MV-4-11 (cell line): ENCODE measurements at places on chromosomes 6 and 20.
A peak's percentile ranks its signal among the peaks of the same experiment; 100 is the strongest.

DNA sequence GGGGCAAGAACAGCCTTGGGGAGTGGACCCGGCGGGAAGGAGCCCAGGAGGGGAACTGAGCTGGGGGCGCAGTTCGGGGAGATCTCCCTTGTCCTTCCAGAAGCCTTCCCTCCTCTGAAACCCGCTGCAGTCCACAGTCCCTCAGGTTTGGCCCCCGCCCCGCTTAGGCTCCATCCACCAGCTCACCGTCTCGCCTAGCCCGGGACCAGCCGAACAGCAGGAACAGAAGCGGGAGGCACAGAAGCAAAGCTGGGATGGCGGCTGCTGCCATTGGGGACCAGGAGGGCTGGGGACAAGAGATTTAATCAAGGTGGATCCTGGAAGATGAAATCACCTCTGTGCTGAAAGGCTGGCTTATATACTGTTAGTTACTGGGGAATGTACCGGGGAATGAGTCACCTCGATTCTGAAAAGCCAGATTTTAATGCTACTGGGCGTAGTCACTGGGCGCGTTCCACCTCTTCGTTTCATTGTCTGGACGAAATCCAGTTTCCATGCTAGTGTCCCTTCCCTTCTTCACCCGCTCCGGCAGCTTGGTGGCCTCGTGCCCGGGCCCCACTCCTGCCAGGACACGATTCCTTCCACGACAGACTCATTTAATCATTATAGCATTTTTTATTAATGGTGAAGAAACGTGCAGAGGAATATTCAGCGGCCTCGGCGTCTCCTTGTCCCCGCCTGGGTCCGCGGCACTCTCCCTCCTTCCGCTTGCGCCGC, at the start of gene RAET1L:
RAET1L (minus strand) TSS at position 332 of the 717 bp plus-strand sequence; CDS start at position 271, 61 bp downstream.
- no peak for DNase-seq

- DNase-seq = no peak
These were observed 518.5 kb downstream of the CD83 start for GRCh38 chr6:14635934-14636591.

DNA sequence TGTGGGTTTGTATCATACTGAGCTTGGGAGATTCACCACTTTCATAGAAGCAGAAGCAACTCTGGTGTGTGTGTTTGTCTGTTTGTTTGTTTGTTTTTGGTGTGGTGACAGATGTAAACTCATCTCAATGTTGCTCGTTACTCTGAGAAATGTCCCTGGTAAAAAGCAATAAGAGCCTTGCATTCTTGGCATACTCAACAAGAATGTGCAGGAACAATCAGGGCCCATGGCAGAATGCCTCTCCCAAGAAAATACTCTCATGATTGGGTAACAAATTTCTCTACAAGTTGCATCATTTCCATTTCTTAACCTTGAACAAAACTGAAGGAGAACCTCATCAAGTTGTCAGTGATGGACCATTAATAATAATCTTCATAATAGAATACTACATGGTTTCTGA, 43.0 kb upstream of the PKHD1 start:
- DNase-seq = no peak

GRCh38 chr6:142048593-142048980, 84.1 kb upstream of the GJE1 start:
- DNase-seq = no peak

DNA sequence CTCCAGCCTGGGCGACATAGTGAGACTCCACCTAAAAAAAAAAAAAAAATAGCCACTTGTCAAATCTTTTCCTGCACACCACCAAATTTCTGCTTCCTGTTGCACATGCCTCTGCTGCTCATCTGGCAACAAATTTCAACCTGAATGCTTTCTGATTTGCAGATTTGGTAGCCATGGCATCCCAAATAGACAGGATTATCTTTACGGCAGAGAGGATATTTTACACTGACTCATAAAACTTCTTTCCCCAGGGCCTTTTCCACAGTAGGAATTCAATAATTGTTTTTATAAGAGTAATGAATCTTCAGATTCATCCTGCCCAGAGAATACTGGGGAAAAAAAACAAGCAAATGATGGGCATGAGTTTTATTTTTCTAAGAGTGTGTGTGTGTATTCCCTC, 264.6 kb downstream of the FRK start:
- no peak for DNase-seq

DNA sequence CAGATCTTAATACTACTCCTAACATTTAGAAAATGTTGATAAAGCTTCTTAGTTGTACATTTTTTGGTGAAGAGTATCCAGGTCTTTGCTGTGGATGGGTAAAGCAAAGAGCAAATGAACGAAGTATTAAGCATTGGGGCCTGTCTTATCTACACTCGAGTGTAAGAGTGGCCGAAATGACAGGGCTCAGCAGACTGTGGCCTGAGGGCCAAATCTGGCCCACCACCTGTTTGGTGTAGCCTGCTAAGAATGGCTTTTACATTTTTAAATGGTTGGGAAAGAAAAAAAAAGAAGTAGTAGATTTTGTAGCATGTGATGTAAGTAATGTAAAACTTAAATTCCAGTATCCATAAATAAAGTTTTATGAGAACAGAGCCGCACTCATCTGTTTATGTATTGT, 19.4 kb upstream of the MAPK13 start:
- no peak for DNase-seq

- no peak for DNase-seq
These were observed 54.1 kb upstream of the PTPRT start for GRCh38 chr20:43243672-43244269.

DNA sequence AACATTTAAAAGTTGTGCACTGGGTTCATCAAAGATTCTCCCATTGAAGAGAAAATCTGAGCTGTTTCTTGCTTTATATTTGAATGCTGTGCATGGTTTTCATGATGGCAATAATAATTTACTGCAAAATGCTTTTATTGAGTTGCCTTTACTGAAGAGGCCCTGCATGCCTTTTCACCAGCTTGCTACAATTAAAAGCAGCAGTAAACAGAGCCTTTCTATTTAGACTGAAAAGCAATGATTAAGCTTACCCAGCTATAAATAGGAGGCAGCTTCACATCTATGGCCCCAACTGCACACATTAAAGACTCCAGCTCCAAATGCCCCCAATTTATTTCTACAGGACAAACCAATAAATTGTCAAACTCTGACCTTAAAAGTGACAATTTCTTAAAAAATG, 70.3 kb downstream of the ANKEF1 start:
- DNase-seq = no peak

DNA sequence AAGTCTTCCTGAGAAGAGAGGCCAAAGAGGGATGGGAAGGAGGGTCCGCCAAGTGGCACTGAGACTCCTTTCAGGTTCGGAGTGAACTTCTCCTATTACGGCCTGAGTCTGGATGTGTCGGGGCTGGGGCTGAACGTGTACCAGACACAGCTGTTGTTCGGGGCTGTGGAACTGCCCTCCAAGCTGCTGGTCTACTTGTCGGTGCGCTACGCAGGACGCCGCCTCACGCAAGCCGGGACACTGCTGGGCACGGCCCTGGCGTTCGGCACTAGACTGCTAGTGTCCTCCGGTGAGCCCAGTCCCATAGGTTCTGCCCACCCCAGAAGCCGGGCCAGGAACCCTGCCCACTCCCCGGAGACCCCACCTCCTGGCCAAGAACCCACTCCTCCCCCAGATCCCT, 4.1 kb downstream of the SLC22A7 start:
- DNase-seq = no peak

GRCh38 chr6:77633471-77633870, 19.4 kb upstream of the MEI4 start:
- DNase-seq = no peak

- no peak for DNase-seq
These were observed 4.1 kb upstream of the PHACTR2 start for GRCh38 chr6:143673669-143674068.

- DNase-seq = no peak
These were observed 30.3 kb downstream of the RPF2 start for GRCh38 chr6:111012143-111012452.

- DNase-seq = no peak
These were observed 32.2 kb upstream of the TULP1 start for GRCh38 chr6:35544769-35545361.

GRCh38 chr6:113881478-113881980, 24.4 kb downstream of the MARCKS start:
- DNase-seq = peak; percentile 94

GRCh38 chr6:27025351-27025750, 222.2 kb upstream of the PRSS16 start:
- DNase-seq = no peak

GRCh38 chr20:19916531-19917485, 100.4 kb upstream of the NAA20 start:
- DNase-seq = no peak

DNA sequence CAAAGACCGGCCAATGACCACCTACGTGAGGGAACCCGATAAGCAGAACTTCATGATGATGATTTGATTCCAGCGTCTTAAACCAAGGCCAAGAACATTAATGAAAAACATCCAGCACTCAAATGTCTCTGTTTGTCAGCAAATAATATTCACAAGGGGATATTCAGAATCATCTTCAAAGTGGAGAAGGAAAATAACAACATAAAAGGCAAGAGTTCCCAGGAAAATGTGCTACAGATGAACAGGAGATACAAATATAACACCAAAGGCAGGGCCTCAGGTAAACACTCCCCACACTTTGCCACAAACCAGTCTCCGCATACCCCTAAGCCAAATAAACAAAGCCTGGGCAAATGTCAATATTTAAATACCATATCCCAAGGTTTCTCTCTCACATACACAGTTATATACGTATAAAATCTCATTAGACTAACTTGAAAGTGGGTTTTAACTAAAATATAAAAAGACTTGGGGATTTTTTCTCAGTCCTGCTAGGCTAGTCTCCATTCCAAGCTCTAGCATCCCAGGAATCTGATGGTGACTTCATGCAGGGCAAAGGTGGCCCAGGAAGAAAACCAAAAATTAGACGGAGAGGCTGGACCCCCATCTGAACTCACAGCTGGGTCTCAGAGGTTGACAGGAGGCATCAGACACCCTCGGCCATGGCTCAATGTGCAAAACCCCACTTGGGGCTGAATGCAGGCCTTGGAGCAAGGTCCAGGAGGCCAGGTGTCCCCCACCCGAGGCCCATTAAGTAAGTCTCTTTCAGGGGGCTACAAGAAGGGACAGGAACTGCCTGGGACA, 32.1 kb downstream of the TRAM2 start:
- no peak for DNase-seq

DNA sequence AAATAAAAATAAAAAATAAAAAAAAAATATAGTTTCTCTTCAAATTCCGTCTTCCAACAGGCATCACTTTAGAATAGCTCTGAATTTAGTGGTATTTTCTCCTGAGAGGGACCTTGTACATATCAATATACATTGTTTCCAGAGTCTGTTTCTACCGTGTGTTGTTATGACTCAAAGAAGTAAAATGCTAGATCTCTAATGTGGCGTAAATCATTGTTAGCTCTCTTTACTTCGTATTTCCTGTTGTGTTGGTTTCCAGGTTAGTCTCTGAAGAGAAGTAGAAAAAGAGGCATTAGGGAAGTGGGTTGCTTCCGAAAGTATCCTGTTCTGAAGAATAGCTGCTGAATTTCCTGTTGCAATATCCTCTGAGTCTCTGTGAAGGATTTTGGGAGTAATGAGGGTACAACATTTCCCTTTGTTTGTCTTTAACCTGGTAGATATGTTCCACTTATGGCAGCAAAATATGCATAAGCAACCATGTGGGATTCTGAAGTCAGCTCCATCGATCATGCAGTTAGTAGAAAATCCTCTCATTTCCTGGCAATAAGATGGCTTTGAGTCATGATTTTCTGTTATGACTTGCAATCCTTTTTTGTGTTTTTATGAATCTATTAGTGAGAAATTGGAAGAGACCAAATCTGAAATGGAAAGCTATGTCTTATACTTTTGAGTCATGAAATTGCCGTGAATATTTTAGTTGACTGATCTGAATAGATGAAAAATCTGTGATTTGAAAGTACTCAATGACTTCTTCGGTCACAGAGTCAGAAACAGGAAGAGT, 42.0 kb upstream of the MCHR2 start:
- peak; percentile 18 for DNase-seq

GRCh38 chr6:55664591-55665587, 85.9 kb upstream of the HMGCLL1 start:
- no peak for DNase-seq

GRCh38 chr6:136586295-136586694, 36.1 kb upstream of the MAP7 start:
- DNase-seq = no peak

DNA sequence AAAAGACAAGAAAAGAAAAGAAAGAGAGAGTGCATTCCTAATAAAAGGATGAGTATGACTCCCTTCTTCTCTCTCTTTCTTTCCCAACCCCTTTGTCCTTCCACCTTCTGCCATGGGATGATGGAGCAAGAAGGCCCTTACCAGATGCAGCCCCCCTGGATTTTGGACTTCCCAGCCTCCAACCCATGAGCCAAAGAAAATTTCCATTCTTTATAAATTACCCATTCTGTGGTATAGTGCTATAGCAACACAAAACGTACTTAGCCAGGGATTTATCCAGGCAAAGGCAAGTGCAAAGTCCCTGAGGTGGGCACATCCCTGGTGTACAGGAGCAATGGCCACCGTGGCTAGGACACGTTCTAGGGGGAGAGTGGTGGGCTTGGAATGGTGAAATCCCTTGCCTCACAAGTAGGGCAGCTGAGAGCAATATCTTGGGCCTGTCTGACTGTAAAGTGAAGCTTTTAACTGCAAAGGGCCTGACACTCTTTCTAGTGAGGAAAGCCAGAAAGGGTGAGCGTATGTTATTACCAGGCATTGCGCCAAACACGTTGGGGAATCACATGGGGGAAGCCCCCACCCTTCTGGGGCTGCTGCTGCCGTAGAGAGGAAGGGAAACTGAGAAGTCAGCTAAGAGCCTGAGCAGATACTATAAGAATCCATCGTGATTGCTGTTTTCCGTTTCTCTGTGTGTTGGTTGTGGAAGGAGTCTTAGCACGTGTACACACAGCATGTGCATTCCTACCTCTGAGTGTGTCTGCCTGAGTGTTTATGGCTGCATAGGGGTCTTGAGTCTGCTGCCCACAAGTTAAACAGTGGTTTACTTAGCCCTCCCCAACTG, 50.7 kb upstream of the SIRPA start:
- DNase-seq = peak; percentile 95

- no peak for DNase-seq
These were observed 381.0 kb upstream of the SASH1 start for GRCh38 chr6:147961481-147962141.

DNA sequence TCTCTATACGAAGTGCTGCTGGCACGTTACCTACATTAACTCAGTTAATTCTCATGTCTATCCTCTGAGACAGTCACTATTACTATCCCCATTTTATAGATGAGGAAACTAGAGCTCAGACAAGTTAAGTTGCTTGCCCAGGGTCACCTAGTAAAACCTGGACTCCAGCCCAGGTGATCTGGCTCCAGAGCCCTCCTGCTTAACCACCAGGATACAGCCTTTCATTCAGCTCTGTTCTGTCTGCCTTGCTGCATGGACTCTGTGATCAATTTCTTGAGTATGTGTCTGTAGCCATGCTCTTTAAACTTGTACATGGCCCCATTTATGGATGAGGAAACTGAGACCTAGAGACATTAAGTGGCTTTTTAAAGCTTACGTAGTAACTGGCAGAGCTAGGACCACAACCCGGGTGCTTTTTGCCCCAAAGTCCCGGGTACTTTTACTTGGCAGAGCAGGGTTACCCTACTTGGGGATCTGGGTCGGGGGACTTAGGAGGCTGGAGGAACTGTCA, 4.7 kb downstream of the CDKN1A start:
- no peak for DNase-seq
